ENCODE measurements at places on chromosomes 2 and 18. TPM values are rescaled to one million over a fixed set of nuclear protein-coding genes. Genes with fewer than 3 reads are reported as not detected.

Gene ALPP
- total RNA-seq = 0.06 TPM

GRCh38 chr2:168455645-168456520, at the start of gene CERS6:
Gene CERS6 (plus strand): TSS chr2:168456272. CDS start chr2:168456449, 177 bp downstream.
- no peak for DNase-seq

DNA sequence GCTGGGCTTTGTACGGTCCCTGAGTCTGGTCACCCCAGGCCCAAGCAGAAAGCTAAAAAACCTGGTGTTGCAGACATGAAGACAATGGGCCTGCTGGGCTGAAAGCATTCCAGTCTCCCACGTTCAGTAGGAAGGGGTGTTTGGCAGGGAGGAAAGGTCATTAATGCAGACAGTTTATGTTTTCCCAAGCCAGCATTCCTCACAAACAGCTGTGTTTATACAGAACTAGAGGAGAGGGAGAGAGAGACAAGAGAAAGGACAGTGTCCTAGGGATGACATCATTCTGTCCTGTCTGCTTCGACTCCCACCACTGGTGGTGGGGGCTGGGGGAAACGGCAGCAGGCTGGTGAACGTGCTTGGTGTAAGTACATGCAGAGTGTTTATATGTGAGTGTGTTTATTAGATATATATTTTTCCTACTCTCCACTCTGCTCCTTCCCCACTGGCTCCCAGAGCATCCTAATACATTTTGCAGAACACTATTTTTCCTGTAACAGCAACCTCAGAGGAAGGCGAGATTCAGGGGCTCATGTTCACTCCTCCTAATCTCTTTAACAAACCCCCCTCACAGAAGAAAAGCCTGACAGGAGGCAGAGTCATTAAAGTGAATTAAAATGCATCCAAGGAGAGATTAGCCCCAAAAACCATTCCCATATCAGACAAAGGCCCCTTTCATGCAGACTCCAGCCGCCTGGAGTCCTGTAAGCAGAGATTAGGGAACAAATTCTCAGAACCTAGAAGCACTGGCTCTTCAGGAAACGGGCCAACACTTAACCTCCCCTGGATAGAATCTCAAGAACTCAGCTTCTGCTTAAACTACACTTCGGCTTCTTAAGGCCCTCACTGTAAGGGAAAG, 380.4 kb downstream of the TNS1 start:
- DNase-seq = peak; percentile 71

Gene RNF125
- 6.7 TPM for total RNA-seq

DNA sequence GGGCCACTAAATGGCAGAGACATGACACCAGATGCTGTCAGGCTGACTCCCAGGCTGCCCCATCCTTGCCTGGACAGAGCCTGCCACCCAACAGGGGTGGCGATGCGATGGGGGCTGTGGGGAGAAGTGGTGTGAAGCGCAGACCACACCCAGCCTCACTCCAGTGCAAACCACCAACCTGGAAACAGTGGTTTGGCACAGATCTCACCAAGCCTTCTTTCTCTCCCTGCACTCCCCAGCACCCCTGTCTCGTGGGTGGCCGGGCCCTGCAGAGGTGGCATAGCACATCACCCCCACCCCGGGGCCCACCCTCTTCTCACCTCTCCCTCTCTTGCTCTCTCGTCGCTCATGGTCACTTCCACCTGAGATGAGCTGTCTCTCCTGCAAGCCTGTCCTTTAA, 32.6 kb downstream of the CIB4 start:
- no peak for DNase-seq

GRCh38 chr2:151007365-151007764, 254.3 kb downstream of the RBM43 start:
- DNase-seq = peak; percentile 81

Gene QPCT
- 10.4 TPM for total RNA-seq

GRCh38 chr18:8630546-8630945, 21.3 kb downstream of the RAB12 start:
- DNase-seq = no peak

Gene GCKR
- total RNA-seq = 0.77 TPM

GRCh38 chr2:47309472-47309951, 93.4 kb upstream of the MSH2 start:
- DNase-seq = no peak

- no peak for DNase-seq
These were observed 7.5 kb upstream of the CYP26B1 start for GRCh38 chr2:72155151-72155550.

GRCh38 chr18:52337276-52337675, 2.7 kb upstream of the DCC start:
- DNase-seq = no peak

Gene ABCB11
- total RNA-seq = 0.66 TPM

- DNase-seq = no peak
These were observed 159.8 kb upstream of the PIEZO2 start for GRCh38 chr18:11309172-11309571.

DNA sequence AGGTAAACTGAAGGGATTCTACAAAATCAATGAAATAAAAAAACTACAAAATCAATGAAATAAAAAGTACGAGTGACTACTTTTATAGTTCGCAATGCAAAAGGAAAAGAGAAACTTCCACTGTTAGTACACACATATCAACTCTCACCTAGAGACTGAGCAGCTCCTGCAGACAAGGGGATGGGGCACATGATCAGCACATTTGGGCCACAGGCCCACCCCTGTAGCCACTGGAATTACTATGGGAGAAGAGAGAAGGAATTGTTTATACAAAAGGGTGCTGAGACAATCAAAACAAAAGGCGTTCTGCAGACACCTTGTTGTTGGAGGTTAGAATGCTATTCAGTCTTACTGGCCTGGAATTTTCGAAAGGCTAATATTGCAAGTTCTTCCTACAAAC, 34.7 kb upstream of the CD226 start:
- DNase-seq = no peak

Gene SULT1C4
- total RNA-seq = 36.0 TPM

Gene CHAC2
- total RNA-seq = 6.5 TPM
